ENCODE measurements at places on chromosomes 5 and 9. TPM values are rescaled to one million over a fixed set of nuclear protein-coding genes. Genes with fewer than 3 reads are reported as not detected.

GRCh38 chr5:32276173-32276853, 36.4 kb downstream of the MTMR12 start:
- H3K27me3 ChIP-seq: no peaks in the 10 kb centered on the region
- no peak overlapping the region for H3K27ac ChIP-seq
- no peak overlapping the region for H3K4me3 ChIP-seq
- DNase-seq: no peak

- no peaks in the 10 kb centered on the region for H3K4me1 ChIP-seq
- H3K27ac ChIP-seq: no peak overlapping the region
- no peak overlapping the region for H3K4me3 ChIP-seq
- no peak for DNase-seq
- H3K36me3 ChIP-seq: no peaks in the 10 kb centered on the region
Measured at GRCh38 chr5:55742778-55743177, 4.9 kb downstream of the DDX4 start.

GRCh38 chr9:115212832-115213231, 94.9 kb upstream of the TNC start:
- peak overlapping the region; percentile 47 for H3K27ac ChIP-seq
- H3K4me1 ChIP-seq: peaks cover 11% of the 10 kb centered on the region
- H3K4me3 ChIP-seq: no peak overlapping the region
- H3K27me3 ChIP-seq: no peaks in the 10 kb centered on the region
- H3K36me3 ChIP-seq: no peaks in the 10 kb centered on the region

DNA sequence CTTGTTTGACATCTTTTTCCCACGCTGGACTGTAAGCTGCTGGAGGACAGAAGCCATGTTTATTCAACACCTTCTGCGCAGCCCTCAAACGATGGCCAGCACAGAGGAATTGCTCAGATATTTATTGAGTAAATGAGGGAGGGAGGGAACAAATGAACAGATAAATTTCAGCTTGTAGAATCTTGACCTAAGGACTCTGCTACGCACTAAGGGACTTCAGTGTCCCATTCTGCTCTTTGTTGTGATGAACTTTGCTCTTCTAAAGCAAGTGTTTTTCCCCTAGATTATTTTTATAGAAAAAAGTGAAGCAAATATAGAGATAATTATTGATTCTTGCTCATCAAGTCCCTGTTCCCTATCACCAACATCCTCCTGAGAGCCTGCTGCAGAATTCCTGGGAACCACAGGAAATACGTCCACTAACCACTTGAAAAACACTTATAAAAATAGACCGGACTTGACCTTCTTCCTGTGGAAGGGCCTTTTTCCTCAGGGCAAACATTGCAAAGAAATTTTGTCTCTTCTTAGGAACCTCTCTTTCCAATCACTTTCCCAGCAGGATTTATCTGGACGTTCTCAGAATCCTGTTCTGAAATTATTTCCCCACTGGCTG, 54.9 kb downstream of the FGF1 start:
- no peak for DNase-seq
- H3K27me3 ChIP-seq: no peaks in the 10 kb centered on the region
- H3K4me3 ChIP-seq: no peak overlapping the region
- H3K36me3 ChIP-seq: no peaks in the 10 kb centered on the region

DNA sequence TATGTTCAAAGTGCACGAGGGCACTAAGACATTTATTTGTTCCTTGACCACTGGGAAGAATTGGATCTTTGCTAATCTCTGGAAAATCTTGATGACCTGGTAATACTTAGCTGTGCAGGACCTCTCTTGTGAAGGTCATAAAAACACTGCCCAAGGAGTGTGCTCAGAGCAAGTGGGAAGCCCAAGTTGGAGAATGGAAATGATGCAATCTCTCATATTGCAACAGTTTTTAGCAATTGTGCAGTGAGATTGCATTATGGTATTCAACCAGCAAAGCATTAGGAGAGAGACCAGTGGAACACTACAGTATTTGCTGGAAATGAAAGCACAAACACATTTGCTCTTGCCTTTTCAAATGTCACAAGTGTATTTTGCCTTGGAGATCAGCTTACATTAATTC, 34.5 kb downstream of the TXNDC8 start:
- no peak overlapping the region for H3K4me3 ChIP-seq
- H3K27ac ChIP-seq: no peak overlapping the region
- H3K27me3 ChIP-seq: no peaks in the 10 kb centered on the region
- H3K36me3 ChIP-seq: no peaks in the 10 kb centered on the region
- no peaks in the 10 kb centered on the region for H3K4me1 ChIP-seq
- DNase-seq: no peak

- peaks cover 11% of the 10 kb centered on the region for H3K4me1 ChIP-seq
- H3K4me3 ChIP-seq: no peak overlapping the region
- H3K36me3 ChIP-seq: no peaks in the 10 kb centered on the region
- H3K27ac ChIP-seq: no peak overlapping the region
Measured at GRCh38 chr9:87285183-87285850, 212.3 kb upstream of the DAPK1 start.

GRCh38 chr5:54049144-54049543, 261.2 kb downstream of the ARL15 start:
- H3K4me1 ChIP-seq: no peaks in the 10 kb centered on the region
- no peak overlapping the region for H3K4me3 ChIP-seq
- H3K27me3 ChIP-seq: no peaks in the 10 kb centered on the region
- H3K27ac ChIP-seq: no peak overlapping the region
- H3K36me3 ChIP-seq: no peaks in the 10 kb centered on the region
- DNase-seq: no peak

DNA sequence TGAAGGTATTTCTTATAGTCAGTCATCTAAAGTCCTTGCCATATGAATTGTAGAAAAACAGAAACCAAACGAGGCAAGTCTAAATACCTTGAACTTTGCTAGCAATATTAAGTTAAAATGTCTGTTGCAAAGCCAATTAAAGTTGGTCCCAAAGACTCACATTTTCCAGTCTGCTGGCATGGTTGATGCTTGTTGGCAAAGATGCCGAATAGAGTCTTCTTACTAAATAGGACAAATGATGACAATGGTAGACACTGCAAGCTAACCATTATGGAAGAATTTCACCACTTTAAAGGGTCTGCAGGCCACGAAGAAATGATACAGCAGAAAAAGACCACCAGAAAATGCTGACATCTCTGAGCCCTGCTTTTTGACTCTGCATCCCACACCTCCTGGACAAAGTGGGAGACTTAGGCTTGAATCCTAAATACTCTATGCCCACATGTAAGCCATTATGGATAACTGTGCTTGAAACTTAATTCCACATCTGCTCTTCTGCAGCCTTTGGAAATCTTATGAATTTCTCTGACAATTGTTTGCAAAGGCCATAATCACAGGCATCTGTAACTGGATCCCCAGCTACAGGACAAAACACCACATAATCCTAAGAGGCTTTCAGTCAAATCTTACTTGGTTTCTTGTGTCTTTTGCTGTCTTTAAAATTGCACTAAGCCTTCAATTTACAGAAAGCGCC, 61.3 kb downstream of the LHFPL2 start:
- peaks cover 37% of the 10 kb centered on the region for H3K4me1 ChIP-seq
- H3K4me3 ChIP-seq: no peak overlapping the region
- peak overlapping the region; percentile 100 for H3K27ac ChIP-seq
- no peak for DNase-seq

GRCh38 chr5:176601901-176602482, 8.0 kb downstream of the GPRIN1 start:
- H3K27ac ChIP-seq: no peak overlapping the region
- no peak for DNase-seq
- H3K27me3 ChIP-seq: no peaks in the 10 kb centered on the region
- H3K36me3 ChIP-seq: no peaks in the 10 kb centered on the region
- no peak overlapping the region for H3K4me3 ChIP-seq
- no peaks in the 10 kb centered on the region for H3K4me1 ChIP-seq

Gene ABCA1
- polyA plus RNA-seq: 9.3 TPM

Gene HTR1A
- polyA plus RNA-seq: not detected

Gene DDX4
- not detected for polyA plus RNA-seq

Gene PTGR1
- 38.4 TPM for polyA plus RNA-seq
